NCI-H1105 (cell line): ENCODE measurements at places on chromosomes 2 and 18.
A peak's percentile ranks its signal among the peaks of the same experiment; 100 is the strongest.

DNA sequence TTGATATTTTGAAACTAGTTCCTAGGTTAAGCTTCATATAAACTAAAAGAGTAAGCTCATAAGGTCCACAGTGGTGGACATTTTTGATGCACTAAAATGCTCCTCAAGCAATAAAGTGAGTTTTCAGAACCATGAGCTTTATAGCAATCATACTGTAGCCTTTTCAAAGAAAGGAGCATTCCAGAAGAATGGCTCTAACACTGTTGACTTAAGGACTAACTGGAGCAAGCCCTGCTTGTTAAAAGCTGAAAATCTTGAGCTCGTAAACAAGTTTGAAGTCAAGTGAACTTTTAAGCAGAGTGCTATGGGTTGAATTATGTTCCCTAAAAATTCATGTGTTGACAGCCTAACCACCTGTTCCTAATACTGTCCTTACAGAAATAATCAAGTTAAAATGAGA is 38.0 kb downstream of the KYNU start:
- no peak for DNase-seq

DNA sequence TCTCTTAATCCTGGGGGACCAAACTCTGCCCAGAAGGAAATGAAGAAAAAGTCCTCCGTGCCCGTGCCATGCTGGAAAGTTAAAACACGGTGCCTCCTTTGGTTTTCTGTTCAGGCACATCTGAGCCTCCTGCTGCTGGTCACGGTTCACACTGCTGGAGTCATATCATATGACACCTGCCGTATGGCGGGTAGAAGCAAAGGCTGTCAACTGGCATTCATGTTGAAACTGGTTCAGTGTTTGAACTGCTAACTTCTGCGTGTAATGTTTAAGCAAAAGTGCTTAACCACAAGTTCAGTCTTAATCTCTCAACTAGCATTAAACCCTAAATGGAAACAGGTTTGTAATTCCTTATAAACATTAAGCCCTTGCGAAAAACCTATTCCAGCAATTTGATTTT is 3.1 kb downstream of the STK39 start:
- peak; percentile 83 for DNase-seq

DNA sequence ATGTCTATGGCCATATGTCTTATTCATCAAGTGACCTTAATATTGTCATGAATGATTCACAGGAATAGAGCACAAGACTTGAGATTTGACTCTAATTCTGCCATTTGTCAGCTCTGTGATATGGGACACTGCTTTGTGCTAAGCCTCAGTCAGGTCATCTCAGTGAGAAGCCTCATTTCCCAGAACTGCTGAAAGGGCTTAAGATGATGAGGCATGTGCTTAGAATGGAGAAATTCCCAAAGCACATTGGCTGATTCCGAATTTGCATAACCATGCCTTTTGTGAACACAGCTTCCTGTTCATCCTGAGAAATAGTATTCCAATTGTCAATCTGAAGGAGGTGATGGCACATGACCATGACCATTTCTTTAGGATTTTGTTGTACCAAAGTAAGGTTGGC is 218.1 kb downstream of the ALK start:
- no peak for DNase-seq

DNA sequence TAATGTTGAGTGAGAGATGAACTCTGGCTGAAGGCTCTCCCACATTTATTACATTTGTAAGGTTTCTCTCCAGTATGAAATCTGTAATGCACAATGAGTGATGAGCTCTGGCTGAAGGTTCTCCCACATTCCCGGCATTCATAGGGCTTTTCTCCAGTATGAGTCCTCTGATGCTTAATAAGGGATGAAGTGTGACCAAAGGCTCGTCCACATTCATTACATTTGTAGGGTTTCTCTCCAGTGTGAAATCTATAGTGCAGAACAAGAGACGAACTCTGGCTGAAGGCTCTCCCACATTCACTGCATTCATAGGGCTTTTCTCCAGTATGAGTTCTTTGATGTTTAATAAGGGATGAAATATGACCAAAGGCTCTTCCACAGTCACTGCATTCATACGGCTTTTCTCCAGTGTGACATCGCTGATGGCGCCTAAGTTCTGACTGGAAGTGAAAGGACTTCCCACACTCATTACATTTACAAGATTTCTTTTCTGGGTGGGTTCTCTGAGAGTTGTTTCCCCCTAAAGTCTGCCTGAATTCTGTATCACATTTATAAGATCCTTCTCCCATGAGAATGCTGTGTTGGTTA is 10.2 kb downstream of the ZNF514 start:
- DNase-seq = no peak

DNA sequence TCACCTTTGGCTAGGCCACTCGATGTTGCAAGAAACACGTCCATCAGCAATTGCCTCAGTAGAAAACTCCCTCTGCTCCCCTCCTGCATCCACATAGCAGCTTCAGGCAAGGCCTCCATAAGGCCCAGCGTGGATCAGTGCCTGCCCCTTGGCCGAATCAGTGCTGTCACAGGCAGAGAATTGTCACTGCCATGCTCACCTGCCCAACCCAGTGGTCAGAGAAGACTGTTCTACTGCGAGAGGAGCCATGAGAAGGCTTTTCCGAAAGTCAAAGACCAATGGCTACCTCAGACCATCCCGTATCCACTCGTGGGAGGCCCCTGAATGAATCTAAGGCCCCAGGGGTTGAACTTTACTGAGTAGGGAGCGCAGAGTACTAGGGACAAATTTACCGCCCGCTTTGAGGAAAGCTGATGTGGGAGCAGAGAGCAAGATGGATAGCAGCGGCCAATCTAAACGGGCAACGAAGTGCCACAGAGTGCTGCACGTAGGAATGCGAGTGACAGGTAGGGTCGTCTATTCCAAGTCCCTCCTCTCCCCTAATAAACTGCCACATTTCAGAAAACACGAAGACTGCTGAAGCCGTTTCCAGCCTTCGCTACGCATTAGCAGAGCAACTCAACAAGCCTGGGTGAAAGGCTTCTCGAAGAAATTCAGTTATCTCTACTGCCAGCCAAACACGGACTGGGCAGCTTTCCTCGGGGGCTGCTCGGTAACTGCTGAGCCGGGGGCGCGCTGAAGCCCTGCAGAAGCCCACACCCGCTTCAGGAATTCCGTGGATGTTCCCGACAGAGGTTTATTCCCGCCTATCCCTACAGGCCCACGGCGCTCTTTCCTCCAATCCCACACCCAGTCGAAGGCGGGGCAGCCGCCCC is 968 bp upstream of the RALBP1 start:
- DNase-seq = peak; percentile 5

- DNase-seq = no peak
Measured at GRCh38 chr2:69797836-69798289, 31.6 kb upstream of the GMCL1 start.

- DNase-seq = no peak
Measured at GRCh38 chr18:35817604-35818352, 154.7 kb upstream of the RMP24 start.

- DNase-seq = no peak
Measured at GRCh38 chr18:25248755-25249154, 103.2 kb downstream of the ZNF521 start.

DNA sequence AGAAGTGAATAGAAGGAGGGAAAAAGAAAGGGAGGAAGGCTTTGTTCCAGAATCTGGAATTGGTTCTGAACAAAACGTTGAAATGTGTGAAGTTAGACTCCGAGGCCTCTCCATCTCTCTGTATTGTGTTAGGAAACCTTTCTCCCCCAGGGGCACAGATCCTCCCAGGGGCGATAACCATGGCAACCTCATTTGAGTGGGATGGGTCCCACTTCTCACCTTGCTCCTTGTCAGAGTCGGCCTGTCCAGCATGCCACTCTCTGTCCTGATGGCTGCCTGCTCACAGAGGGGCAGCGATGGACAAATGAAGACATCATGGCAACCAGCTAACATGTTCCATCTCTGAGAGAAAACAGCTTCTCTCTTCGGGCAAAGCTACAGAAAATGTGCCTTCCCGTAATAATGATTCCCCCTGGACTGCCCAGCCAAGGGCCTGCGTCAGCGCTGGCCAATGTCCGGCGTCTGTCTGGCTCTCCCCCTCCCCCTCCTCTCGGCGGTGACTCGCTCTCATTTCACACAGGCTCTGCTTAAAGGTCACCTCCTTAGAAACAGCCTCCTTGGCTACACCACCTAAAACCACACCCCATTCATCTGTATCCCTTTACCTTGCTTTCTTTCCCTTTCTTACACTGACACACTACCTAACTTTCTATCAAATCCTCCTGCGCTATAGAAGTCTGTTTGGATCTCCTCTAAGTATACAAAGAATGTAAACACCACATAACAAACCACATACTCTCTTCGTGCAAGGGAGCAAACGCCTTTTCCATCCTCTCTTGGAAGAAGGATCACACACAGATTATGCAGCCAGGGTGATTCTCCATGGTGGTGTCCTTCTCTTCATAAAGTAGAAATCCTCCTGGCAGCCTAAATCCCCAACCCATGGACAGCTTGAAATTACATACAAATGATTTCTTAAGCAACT is 32.1 kb upstream of the TTC39C start:
- DNase-seq = no peak

GRCh38 chr2:5175231-5175630 is 517.0 kb upstream of the SOX11 start:
- no peak for DNase-seq

- no peak for DNase-seq
Measured at GRCh38 chr2:46874236-46874929, 41.2 kb downstream of the MCFD2 start.

DNA sequence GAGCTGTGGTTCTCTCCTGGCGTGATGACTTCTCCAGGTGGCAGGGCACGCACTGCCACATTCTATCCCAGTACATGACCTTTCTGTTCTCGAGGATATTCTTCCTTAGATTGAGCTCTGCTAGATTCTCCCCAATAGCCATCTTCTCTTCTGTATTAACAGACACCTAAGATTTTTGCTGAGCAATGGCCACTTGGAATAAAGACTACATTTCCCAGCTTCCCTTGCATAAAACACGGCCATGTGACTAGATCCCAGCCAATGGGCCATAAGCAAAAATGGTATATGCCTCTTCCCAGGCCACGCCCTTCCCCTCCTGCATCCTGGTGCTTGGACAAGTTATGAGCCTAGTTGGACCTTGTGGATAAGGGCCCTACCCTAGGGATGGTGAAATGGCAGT is 82.1 kb downstream of the EIF2AK3 start:
- no peak for DNase-seq

DNA sequence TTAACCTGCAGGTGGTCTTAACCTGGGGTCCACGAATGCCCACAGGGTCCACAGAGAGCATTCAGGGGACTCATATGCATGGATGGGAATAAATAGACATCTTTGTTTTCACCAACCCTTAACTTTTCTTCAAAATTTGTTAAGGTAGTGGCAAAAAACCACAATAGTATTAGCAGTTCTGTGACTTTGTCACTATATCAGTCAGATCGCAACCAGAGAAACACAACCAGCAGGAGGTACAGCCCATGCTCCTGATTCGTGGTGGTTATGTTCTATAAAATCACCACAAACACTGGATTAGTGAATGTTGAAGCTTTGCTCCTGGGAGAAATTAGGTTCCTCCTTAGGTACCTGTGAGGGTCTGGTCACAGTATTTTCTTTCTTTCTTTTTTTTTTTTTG is 31.6 kb downstream of the B3GNT7 start:
- no peak for DNase-seq

- no peak for DNase-seq
Measured at GRCh38 chr2:196875414-196875813, 51.1 kb downstream of the PGAP1 start.

GRCh38 chr2:51454177-51454576 is 422.2 kb upstream of the NRXN1 start:
- DNase-seq = no peak

DNA sequence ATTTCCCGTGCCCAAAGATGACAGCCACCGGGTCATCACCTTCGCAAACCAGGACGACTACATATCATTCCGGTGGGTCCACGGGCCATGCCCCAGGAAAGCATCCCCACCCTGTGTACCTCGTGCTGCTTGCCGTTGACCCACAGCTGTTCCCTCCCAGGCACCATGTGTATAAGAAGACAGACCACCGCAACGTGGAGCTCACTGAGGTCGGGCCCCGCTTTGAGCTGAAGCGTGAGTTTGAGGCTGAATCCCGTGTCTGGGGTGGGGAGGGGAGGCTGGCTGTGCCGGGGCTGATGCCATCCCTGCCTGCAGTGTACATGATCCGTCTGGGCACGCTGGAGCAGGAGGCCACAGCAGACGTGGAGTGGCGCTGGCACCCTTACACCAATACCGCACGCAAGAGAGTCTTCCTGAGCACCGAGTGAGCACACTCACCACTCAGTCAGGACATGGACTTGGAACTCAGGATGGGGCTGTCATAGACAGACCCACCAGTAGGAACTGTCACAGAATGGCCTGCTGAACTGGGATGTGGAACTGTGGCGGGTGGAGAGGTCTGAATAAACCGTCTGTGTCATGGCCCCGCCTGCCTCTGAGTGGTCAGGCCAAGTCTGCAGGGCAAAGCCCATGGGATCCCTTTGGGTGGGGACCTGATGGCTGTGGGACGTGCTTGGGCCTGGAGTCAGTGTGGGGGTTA is 3.5 kb downstream of the IMP4 start:
- no peak for DNase-seq

DNA sequence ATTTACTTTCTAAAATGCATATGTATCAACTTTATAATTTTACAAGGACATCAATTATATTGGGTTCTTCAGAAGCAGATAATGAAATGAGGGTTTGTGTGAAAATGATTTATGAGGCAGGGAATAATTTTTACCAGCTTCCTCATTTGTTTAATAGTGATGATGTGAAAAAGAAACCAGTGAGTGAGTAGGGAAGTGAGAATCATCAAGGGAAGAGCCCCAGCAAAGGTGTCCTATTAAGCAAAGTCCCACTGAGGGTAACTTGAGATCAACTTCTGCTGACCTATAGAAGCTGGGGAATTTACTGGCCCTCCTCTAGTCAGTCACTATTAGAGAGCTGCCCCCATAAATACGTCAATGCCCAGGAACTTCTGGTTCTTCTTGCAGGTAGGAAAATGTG is 266.8 kb upstream of the LYPD1 start:
- no peak for DNase-seq

GRCh38 chr2:108927936-108928659 is 60.9 kb downstream of the EDAR start:
- DNase-seq = peak; percentile 7

GRCh38 chr2:11788461-11789124 is 42.2 kb downstream of the LPIN1 start:
- DNase-seq = no peak

GRCh38 chr2:81576713-81577112 is 1272.2 kb upstream of the LRRTM1 start:
- DNase-seq = no peak

- DNase-seq = no peak
Measured at GRCh38 chr2:63600881-63601460, 12.2 kb downstream of the MDH1 start.

DNA sequence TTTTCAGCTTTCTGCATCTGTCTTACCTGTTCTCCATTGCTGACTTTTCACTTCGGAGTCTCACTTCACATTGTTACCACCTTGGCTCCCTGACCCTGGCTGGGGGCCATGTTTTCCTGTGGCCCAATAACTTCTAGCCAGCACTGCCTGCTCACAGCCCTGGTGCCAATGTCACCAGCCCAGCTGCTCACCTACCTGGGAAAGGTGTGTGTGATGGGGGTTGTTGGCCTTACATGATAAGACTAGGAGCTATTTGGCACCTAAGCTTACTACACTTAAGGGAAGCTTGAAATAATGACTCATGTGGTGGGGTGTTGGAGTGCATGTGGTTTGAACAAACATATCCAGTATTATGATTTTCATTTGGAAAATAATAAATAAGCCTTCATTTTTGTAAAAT is 37.5 kb upstream of the PGAP1 start:
- DNase-seq = no peak
